ENCODE measurements at places on chromosomes 7 and 10.

DNA sequence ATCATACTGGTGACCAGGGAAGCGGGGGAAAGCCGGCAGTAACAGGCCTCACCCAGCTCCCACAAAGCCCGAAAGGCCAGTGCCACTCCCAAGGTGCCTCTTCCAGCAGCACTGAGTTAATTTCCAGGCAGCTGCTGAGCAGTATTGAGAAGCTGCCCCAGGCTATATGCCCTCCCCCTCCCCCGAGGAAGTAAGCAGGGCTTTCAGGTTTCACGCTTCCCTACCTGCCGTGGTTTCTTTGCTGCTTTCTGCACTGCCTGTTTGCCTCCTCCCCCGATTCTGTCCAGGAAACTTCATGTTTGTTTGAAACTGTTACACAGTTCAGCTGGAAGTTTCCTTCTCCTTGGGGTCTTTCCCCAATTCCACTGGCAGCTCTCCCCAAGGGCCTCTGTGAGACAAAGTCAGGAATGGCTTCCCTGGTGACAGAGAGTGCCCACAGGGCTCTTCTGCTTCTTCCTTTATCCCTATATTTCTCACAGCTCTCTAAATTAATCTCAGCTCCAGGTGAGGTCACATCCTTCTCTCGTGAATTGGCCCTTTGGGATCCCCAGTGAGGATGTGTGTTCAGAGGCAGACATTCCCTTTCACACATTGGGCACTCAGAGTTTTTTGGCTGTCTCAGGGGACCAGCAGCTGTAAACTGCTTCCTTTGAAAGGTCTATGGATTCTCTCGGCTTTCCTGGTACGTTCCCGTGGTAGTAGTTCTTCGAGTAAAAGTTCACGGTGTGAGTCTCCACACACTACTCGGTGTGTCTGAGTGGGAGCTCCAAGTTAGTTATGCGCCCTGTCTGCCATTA is 19.4 kb downstream of the C1GALT1 start:
- DNase-seq: no peak

GRCh38 chr7:125126376-125126775 is 196.8 kb upstream of the POT1 start:
- DNase-seq: no peak

DNA sequence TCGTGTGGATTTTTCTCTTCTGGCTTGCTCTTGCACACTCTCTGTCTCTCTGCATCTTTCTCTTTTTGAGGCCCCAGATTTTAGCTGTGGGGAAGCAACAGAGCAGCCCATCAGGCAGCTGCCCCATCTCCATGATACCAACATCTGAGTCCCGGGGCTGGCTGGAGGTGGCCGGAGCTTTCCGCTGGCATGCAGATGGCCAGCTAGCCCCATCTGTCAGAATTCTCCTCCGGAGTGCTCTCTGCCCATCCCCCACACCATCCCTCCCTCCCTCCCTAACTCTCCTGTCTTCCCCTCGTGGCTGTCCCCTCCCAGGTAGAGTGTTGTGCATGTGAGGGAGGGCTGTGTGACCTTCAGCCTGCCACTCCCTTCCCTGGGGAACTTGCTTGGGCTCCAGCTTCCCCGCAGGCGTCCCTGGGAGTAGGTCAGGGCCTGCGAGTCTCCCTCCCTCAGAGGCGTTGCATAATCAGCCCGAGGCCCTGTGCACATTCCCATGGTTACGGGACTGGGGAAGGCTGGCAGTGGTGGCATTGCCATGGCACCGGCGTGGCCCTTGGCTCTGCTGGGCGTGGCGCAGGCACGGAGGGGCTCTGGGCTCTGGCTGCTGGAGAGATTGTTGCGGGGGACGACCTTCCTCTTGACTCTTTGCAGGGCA is 24.7 kb downstream of the GHRHR start:
- DNase-seq: no peak

DNA sequence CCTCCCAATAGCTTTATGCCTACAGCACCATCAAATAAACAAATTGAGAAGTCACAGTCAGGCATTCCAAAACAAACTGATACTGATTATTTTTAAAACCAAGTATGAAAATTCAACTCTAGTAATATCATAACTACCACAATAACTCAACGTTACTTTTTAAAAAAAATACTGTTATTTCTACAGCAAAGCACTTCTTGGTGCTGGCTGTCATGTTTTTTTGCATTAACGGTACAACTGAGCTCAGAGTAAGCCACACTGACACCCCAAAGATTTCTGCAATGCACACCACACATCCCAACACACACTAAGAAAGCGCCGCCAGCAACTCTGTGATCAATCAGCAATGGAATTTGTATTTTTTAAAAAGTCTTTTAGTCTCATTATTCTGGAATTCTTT is 113.6 kb downstream of the RNF32 start:
- DNase-seq: no peak

- no peak for DNase-seq
Observed at GRCh38 chr7:44706788-44707557, 41.7 kb upstream of the ZMIZ2 start.
